NCI-H526 treated with DMSO at 0.1 percent for 48 hours (cell line): ENCODE measurements at places on chromosomes 2 and 18.

GRCh38 chr2:88831071-88831791 is 139.8 kb downstream of the RPIA start:
- no peak for DNase-seq

- no peak for DNase-seq
Measured at GRCh38 chr2:229927817-229928321, 5.6 kb downstream of the FBXO36 start.

DNA sequence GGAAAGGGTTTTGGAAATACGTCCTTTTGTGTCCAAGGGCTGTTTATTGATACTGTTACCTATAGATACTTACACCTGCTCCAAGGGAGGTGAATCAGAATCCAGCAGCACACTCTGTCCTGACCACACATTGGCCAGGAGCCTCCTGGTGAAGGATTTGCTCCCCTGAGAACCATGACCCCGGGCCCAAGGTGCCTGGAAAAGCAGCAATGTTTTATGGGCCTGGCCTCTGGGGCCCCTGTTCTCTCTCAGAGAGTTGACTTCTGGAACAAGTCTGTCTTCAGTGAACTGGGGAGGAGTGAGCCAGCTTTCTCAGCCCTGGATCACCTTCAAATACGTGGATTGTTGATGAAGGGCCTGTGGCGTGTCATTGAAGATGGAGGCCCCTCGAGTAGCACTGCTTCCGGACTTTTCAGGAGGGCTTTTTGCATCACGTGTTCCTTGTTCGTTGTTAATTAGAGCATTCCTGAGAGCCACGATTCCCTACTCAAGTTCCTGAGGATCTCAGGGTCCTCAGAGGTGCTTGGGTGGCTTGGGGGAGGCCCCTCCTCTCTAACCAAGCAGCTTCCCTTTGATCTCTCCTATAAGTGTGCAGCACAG is 78.5 kb upstream of the RPL31 start:
- DNase-seq, result no peak

DNA sequence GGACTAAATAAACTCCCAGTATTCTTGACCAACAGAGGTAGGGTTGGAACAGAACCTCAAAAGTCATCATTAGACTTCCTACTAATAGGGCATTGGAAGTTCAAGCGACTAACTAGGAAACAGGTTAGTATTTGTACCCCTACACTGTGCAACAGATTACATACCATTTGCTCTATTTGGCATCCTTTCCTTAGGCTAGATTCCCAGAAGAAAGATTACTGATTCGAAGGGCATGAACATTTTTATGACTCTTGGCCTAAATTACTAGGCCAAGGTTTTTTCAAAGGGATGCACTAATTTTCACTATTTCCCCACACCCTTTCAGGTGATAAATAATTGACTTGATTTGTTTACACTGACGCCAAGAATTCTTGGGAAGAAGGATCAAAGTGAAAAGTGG is 104.8 kb upstream of the CYP1B1 start:
- DNase-seq, result no peak

DNA sequence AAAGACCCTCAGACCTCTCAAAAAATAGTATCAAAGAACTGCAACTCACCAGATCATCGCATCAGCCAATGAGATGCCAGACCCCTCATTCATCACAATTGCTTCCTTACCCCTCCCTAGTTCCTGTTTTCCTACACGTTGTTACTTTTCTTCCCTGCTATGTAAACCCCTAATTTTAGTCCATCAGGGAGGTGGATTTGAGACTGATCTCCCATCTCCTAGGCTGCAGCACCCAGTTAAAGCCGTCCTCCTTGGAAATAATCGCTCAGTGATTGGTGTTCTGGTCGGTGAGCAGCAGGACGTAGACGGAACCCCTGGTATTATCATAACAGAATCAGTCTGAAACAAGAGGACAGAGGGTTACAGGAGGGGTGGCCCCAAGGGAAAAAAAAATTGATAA is 44.0 kb upstream of the MAP4K4 start:
- DNase-seq, result no peak

GRCh38 chr2:44605511-44605910 is 243.8 kb downstream of the CAMKMT start:
- no peak for DNase-seq

DNA sequence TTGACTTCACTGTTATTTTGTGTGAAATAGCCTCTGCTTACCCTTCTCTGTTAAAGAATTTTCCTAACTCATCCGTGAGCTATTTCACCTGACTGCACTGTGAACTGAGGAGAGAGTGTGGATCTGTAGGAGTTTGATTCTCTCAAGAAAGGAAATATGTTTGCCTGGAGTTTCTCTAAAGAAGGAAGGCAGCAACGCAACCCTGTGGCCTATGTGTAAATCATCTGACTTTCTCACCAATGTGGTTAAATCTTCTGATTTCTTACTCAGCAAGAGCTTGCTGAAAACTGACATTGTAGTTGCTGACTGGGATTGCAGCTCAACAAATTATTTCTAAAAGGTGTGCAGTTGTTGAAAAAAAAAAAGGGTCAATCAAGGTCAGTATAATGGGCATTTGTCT is 153.9 kb upstream of the PELI1 start:
- DNase-seq, result no peak

DNA sequence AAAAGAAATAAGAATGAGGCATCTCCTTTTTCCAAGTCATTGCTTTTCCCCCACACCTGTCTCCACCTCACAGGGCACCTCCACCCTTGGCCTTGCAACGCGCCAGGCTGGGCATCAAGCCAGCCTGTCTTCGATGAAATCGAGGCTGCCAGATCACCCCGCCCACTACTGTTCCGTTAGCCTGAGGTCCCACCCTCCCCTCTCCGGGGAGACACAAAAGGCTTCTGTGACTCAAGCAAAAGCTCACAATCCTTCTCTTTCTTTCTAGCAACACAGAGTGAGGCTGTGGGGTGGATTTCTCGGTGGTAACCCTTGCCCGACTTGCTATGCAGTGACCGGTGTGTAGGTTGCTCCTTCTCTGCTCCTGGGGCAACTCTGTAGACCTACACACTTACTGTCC is 9.9 kb downstream of the TNP1 start:
- no peak for DNase-seq

- DNase-seq, result peak; percentile 78
Measured at GRCh38 chr2:168565112-168565511, 109.0 kb downstream of the CERS6 start.

DNA sequence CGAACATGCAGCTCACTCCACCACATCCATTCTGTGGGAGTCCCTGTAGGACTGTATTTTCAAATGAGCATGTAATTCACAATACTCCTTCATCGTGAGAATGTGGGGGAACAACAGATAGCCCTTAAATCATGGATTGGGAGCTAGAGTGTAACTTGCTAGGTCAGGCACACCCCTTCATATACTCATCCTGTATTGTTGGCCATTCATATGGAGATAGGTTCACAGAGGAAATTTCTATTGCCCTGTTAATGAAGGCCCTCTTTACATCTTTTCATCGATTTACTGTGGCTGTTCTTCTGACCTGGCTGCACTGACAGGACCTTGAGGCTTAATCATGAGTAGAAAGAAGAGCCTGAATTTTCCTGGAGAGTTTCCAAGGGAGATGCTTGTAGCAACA is 193.8 kb upstream of the DPP10 start:
- no peak for DNase-seq

DNA sequence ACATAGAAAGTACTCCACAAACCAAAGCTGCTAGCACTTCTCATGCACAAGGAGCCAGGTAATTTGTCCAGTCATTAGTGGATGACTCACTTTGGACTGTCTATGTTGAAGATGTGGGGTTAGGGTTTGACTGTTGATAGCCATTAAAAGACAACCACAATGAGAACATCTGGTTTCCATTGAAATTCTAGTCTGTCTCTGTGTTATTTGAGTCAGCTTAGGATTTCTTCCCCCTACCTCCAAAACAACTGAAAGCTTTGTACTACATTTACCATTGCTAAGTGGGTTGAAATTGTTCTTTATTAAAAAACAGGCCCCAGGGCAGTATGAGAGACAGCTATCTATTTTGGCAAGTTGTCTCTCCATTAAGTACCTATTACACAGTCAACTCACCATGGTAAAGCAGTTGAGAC is 50.2 kb upstream of the ANKRD44 start:
- DNase-seq, result no peak

- no peak for DNase-seq
Measured at GRCh38 chr2:238108423-238109183, 8.5 kb downstream of the ESPNL start.

GRCh38 chr2:150889141-150889540 is 372.5 kb downstream of the RBM43 start:
- DNase-seq, result no peak

- no peak for DNase-seq
Measured at GRCh38 chr2:205658572-205658971, 23.7 kb upstream of the NRP2 start.

DNA sequence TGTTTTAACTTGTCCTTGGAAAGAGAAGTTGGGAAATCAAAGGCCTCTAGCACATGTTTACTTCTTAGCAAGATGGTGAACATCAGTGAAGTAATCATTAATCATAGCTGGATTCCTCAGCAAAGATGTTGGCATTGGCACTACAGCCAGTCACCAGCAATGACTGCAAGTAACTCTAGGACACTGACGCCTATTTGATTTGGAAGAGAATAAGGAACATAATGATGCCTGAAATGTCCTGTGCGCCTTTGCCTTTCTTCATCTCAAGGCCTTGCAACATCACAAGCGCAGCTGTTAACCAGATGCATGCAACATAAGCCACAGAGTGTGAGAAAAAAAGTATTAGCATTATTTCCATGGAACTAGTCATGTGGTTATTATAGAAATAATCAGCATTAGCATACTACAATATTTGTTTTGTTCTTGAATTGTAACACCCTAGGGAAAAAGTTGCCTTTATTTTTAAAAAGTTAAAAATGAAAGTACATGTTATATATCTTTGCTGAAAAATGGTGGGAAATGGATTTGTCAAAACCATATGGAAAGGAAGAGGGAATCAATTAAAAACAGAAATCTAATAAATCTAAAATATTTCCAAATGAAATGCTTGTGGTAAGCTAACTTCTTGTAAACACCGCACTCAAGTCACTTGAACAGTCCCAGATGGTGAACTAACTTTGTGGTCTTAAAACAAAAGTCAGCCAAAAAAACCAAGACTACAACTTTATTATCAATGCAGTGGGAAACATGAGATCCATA is 55.6 kb downstream of the THADA start:
- DNase-seq, result no peak

DNA sequence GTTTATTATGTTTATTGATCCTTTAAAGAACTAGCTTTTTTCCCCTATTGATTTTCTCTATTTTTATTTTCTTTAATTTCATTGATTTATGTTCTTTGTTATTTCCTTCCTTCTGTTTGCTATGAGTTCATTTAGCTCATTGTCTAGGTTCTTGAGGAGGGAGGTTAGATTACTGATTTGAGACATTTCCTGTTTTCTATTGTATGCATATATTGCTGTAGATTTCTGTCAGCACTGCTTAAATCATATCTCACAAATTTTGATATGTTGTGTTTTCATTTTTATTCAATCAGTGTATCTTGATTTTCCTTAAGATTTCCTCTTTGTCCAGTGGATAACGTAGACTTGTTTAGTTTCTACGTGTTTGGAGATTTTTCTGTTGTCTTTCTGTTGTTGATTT is 43.4 kb downstream of the PTPN4 start:
- DNase-seq, result no peak

GRCh38 chr2:20015482-20016083 is 3.1 kb upstream of the MATN3 start:
- peak; percentile 5 for DNase-seq

GRCh38 chr2:37201766-37202165 is 5.5 kb downstream of the CEBPZOS start:
- DNase-seq, result no peak

- DNase-seq, result no peak
Measured at GRCh38 chr2:16181062-16181740, 240.9 kb downstream of the MYCN start.

- DNase-seq, result no peak
Measured at GRCh38 chr2:156663757-156664409, 227.7 kb downstream of the GPD2 start.

DNA sequence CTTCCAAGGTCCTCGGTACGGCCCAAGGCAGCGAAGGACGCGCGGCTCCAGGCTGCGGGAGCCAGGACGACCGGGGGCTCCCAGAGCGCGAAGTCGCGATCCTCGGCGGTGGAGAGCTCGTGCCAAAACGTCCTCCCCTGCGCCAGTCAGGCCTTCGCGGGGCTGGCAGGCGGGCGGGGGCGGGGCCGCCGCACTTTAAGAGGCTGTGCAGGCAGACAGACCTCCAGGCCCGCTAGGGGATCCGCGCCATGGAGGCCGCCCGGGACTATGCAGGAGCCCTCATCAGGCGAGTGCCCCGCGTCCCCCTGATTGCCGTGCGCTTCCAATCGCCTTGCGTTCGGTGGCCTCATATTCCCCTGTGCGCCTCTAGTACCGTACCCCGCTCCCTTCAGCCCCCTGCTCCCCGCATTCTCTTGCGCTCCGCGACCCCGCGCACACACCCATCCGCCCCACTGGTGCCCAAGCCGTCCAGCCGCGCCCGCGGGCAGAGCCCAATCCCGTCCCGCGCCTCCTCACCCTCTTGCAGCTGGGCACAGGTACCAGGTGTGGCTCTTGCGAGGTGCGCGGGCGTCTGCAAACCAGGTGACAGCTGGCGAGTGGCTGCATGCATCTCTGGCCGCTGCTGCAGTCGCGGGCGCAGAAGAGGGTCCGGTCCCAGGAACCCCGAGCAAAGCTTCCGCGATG is at the start of gene CIDEA:
CIDEA (plus strand) TSS at position 226 of the 684 bp plus-strand sequence; CDS start at position 249, 23 bp downstream.
- no peak for DNase-seq

DNA sequence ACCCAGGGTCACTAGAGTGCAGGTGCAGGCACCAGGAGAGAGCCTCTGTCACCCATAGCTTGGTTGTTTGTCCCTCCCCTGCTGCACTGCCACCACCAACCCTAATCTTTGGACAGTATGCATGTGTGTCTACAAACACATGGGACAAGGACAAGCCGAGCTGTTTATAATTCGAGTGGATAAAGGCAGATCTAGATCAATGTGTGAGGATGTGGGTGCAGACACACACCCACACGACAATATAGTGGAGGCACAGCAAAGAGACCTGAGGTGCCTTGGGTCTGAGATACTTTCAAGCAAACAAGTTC is 199.2 kb downstream of the TNS1 start:
- no peak for DNase-seq

DNA sequence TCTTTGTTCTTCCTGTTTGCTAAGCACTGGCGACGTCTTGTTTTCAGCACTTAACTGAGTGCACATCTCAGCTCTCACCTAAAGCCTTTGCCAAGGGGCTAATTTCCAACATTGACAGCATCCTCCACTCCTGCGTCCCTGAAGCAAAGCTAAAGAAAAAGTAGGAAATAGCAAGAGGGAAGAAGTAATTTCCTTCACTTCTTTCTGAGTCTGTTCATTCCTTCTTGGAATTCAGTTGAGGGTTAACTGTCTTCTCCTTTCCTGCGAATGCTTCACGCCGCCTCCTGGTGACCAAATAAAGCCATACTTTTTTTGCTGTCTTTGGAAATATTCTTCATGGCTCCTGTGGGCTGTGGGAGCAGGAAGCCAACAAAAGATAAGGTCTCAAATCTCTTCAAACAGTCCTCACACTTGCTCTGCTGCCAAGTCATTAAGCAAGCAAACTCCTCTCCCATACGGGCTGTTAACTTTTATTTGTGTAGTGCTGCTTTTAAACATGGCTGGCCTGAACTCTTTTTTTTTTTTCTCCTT is 100.9 kb downstream of the DPP10 start:
- no peak for DNase-seq
